ENCODE measurements at places on chromosomes 3 and 15.

GRCh38 chr15:32716216-32716914 lies 1.4 kb upstream of the GREM1 start:
- no peak for DNase-seq
- H3K4me3 ChIP-seq = no peak overlapping the region
- H3K36me3 ChIP-seq = no peaks in the 10 kb centered on the region
- no peaks in the 10 kb centered on the region for H3K4me1 ChIP-seq

GRCh38 chr3:135137296-135137695 lies 342.2 kb downstream of the EPHB1 start:
- DNase-seq = no peak
- H3K27ac ChIP-seq = no peak overlapping the region
- no peak overlapping the region for H3K4me3 ChIP-seq
- H3K36me3 ChIP-seq = no peaks in the 10 kb centered on the region

DNA sequence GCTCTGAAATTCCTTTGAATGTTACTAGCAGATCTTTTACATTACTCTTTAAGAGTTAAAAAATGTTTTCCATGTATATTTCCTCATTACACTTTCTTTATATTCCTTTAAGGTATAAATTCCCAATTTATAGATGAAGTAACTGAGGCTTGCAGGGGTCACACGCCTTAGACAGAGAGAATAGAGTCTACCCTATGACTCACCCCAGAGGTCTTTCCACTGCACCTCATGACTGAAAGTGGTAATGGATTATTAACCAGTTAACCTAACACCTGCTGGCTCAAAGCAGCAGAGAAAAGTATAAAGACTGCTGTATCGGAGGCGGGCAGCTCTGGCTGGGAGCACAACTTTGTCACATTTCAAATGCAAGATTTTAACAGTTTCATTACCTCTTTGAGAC lies 37.7 kb downstream of the LDHAL6B start:
- no peak overlapping the region for H3K4me3 ChIP-seq
- no peaks in the 10 kb centered on the region for H3K27me3 ChIP-seq
- no peak overlapping the region for H3K27ac ChIP-seq
- peaks cover 12% of the 10 kb centered on the region for H3K4me1 ChIP-seq

DNA sequence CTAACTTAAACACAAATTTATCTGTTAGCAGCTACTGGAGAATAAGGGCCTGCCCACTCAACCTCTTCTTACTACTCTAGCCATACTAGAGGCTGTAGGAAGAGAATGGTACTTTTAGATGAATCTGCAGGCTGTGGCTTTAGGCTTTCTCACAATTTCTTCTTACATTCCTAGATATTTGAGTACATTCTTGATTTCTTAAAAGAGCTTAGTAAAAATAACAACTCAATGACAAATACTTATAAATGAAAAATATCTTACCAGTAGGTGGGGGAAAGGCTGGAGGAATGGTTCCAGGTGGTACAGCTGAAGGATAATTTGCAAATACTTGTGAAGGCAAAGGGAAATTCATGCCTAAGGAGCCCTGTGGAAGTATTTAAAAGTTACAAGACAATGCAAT lies 92.9 kb upstream of the GK5 start:
- no peak overlapping the region for H3K27ac ChIP-seq
- DNase-seq = no peak
- H3K27me3 ChIP-seq = no peaks in the 10 kb centered on the region
- no peaks in the 10 kb centered on the region for H3K36me3 ChIP-seq

DNA sequence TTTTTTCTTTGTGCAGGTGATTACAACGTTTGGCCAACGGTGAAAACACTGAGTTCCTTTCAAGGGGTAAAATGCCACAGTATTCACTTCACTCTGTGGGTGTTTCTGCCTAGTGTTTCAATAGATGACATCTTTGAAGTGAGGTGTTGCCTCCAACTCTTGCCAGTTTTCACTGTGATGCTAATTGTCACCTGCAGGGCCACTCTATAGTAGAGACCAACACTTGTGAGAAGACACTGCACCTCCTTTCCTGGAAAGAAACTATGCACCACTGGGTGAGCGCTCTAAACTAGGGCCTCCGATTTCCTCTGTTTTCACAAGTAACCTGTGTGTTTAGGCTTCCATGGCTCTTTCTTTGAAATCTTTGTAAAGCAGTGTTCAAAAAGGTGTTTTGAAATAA lies 98.3 kb downstream of the THRB start:
- H3K4me1 ChIP-seq = no peaks in the 10 kb centered on the region
- H3K4me3 ChIP-seq = no peak overlapping the region
- DNase-seq = no peak
- no peaks in the 10 kb centered on the region for H3K27me3 ChIP-seq

GRCh38 chr3:21877214-21877754 lies 126.3 kb upstream of the ZNF385D start:
- H3K36me3 ChIP-seq = no peaks in the 10 kb centered on the region
- H3K27me3 ChIP-seq = no peaks in the 10 kb centered on the region
- no peak overlapping the region for H3K4me3 ChIP-seq
- no peak overlapping the region for H3K27ac ChIP-seq

- no peak overlapping the region for H3K4me3 ChIP-seq
- H3K4me1 ChIP-seq = no peaks in the 10 kb centered on the region
- no peaks in the 10 kb centered on the region for H3K27me3 ChIP-seq
- H3K36me3 ChIP-seq = no peaks in the 10 kb centered on the region
Observed at GRCh38 chr3:14378415-14378814, 24.0 kb upstream of the SLC6A6 start.

GRCh38 chr15:96043591-96044171 lies 286.8 kb upstream of the NR2F2 start:
- H3K27ac ChIP-seq = no peak overlapping the region
- no peak overlapping the region for H3K4me3 ChIP-seq
- H3K27me3 ChIP-seq = peaks cover 13% of the 10 kb centered on the region
- H3K4me1 ChIP-seq = peaks cover 16% of the 10 kb centered on the region

All from MM.1S (cell line).